ENCODE measurements at places on chromosomes 12 and 14.

DNA sequence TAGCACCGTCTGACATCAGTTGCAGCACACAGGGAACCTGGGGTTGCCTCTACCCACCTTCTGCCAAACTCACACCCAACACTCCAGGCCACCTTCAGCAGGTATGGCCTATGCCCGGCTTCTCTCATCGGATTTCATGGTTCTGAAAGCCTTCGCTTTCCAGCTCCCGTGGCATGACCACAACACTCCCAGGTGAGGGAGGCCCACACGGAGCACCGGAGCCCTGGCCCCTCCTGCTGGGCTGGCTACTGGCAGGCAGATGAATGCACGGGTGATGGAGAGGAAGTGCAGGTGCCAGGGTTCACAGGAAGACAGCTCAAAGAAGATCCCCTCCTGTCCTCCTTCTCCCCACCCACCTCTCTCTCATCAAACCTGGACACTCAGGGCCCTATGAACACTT, 37.2 kb downstream of the CACNA2D4 start:
- no peak for DNase-seq

DNA sequence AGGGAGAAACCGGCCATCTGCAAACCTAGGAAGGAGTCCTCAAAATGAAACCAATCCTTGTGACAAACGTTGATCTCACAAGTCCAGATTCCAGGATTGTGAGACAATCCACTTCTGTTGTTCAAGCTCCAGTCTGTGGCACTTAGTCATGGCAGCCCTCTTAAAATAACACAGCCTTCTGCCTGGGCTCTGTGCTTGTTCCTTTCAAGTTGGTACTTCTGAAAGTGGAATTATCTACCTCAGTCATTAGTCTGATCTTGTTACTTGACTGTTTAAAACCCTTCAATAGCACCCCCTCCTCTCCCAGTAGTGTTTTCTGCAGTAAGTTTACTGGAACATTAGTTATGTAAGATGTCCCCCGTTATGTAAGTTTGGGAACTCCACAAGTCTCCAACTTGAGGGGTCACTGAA, 111.0 kb upstream of the HIF1A start:
- no peak for DNase-seq

GRCh38 chr12:76426160-76426559, 77.9 kb upstream of the BBS10 start:
- DNase-seq, result no peak

- DNase-seq, result no peak
Measured at GRCh38 chr12:120095736-120096135, 20.8 kb downstream of the RAB35 start.

DNA sequence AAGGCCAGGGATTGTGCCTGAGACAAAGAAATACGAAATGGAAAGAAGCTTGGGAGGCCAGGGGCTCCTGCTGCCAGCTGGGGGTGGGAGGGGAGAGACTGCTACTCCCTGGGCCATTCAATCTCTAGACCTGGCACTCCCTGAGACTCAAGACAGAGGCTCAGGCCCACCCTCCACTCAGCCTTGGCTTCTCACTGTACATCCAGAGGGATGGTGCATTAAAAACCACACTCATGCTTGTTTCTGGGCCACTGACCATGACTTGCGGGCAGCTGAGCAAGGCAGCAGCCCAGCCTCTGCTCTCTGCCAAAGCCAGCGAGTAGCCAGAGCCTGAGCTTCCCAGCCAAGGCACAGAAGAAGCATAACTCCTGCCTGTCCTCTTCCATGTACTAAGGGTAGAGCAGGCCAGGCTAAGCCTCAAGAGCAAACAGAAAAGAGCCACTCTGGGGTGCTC, 41.5 kb downstream of the PITPNM2 start:
- no peak for DNase-seq

DNA sequence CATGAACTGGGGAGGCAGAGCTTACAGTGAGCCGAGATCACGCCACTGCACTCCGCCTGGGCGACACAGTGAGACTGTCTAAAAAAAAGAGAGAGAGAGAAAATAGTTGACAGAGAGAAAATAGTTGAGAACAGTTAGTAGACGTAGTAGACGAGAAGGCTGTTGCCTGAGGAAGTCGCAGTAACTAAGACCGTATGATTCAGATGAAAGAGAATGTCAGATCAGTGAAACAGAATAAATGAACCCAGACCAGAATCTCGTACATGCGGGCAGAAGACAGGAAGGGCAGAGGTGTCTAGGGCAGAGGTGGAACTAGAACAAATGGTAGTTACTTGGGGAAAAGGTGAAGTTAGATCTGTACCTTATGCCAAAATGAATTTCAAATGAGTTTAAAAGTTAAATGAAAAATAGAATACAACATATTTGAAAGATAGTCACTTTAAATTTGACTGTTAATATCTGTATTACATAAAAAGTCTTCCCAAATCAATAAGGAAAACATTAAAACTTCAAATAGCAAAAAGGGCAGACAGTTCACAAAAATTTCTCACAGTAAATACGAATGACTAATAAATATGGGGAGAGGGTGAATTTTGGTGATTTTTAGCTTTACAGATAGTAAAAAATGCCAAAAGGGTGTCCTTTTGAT, 17.7 kb downstream of the MDM2 start:
- DNase-seq, result no peak

DNA sequence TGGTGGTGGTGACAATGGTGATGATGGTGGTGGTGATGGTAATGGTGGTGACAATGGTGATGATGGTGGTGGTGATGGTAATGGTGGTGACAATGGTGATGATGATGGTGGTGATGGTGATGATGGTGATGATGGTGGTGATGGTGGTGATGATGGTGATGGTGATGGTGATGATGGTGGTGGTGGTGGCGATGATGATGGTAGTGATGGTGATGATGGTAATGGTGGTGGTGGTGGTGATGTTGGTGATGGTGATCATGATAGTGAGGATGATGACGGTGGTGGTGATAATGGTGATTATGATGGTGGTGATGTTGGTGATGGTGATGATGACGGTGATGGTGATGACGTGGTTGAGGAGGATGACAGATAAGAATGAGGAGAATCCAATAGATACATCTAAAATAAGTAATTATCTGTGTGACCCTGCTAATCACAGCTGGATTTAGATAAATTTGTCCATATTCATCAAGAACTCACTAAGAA, 170.7 kb upstream of the SFSWAP start:
- no peak for DNase-seq

- DNase-seq, result no peak
Measured at GRCh38 chr12:32382226-32382625, 17.1 kb upstream of the FGD4 start.

- DNase-seq, result no peak
Measured at GRCh38 chr14:81519200-81520011, 14.2 kb downstream of the SEL1L start.

DNA sequence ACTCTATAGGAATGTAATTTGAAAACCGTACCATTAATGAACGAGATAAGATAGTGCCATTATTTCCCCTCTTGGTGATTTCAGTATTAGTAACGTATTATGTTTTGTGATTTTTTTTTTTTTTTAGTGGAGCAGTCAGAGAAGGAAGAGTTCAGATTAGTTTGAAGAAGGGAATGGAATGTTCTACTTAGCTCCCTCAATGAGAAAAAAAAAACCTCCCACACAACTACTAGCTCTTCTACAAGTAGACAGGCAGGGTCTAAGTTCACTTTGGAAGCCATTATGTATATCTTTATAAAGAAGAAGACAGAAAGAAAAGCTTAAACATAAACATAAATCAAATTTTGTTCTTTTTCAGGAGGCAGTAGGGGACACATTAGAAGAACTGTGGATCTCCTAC, 27.3 kb downstream of the PNMA1 start:
- DNase-seq, result no peak
